ENCODE measurements at places on chromosomes 7 and 10. TPM values are rescaled to one million over a fixed set of nuclear protein-coding genes. Genes with fewer than 3 reads are reported as not detected.

GRCh38 chr7:135091717-135092116 lies 56.2 kb upstream of the TMEM140 start:
- H3K27me3 ChIP-seq = peaks cover 2% of the 10 kb centered on the region
- no peak overlapping the region for H3K27ac ChIP-seq
- no peak for DNase-seq
- H3K4me3 ChIP-seq = no peak overlapping the region

Gene KCNIP2
- total RNA-seq = 1.6 TPM

- DNase-seq = no peak
- no peak overlapping the region for H3K27ac ChIP-seq
- H3K4me3 ChIP-seq = no peak overlapping the region
- H3K27me3 ChIP-seq = no peaks in the 10 kb centered on the region
- H3K36me3 ChIP-seq = no peaks in the 10 kb centered on the region
- H3K4me1 ChIP-seq = no peaks in the 10 kb centered on the region
These were observed 643.4 kb downstream of the DNAJB9 start for GRCh38 chr7:109213081-109213480.

- H3K4me3 ChIP-seq = no peak overlapping the region
- H3K4me1 ChIP-seq = no peaks in the 10 kb centered on the region
- no peaks in the 10 kb centered on the region for H3K27me3 ChIP-seq
- no peaks in the 10 kb centered on the region for H3K36me3 ChIP-seq
These were observed 261.6 kb downstream of the TNS3 start for GRCh38 chr7:47320296-47320695.

Gene PRF1
- 32.4 TPM for total RNA-seq

DNA sequence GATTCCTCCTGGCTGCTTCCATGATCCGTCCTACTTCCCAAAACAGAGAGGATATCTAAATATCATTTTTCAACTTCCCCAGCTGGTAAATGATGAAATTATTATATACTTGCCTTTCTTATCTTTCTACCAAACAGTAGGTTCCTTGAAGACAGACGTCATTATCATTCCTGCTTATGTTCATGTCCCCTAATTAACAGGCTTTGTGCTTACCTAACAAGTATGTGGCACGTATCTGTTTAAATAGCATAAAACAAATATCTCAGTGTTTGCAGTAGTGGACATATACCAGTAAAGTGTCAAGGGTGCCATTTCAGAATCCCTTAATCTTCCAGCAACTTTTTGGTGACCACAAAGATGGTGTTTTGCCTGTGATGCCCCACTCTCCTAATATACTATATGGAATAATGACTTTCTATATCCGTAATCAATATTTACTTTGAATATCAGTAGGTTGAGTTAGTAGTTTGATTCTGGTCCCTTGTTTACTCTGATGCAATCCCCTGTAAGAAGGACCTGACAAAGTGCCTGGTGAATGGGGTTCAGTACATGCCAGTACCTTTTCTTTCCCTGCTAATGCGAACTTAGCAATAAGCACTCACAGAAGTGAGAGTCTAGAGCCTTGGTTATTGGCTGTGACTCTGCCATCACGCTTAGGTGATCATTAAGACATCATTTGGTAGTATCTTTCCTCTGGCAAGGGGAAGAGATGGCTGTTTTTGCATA lies 124.4 kb downstream of the ITIH5 start:
- H3K27ac ChIP-seq = no peak overlapping the region
- H3K36me3 ChIP-seq = no peaks in the 10 kb centered on the region
- no peak for DNase-seq
- H3K4me1 ChIP-seq = peaks cover 4% of the 10 kb centered on the region

DNA sequence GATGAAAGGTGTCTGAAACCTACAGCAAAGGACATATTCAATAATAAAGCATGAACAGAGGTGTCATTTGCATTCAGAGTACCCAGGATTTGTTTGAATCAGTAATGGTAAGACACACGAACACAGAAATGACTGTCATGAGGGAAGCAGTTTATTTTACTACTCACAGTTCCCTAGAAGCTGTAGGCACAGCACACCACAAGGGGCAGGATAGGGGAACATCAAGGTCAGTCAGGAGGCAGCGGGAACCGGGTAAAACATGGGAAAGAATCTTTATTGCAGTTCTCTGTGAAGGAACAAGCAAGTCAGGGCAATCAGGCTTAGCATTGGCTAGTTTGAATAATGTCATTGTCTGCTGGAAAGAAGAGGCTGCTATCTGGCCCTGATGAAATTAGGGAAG lies 70.2 kb upstream of the PDSS1 start:
- peaks cover 10% of the 10 kb centered on the region for H3K27me3 ChIP-seq
- no peaks in the 10 kb centered on the region for H3K36me3 ChIP-seq
- no peak overlapping the region for H3K27ac ChIP-seq
- no peaks in the 10 kb centered on the region for H3K4me1 ChIP-seq
- no peak overlapping the region for H3K4me3 ChIP-seq

Gene IL2RA
- 220 TPM for total RNA-seq

- no peaks in the 10 kb centered on the region for H3K36me3 ChIP-seq
- no peaks in the 10 kb centered on the region for H3K4me1 ChIP-seq
- no peak within 1 kb of the TSS for H3K4me3 ChIP-seq
- no peak for DNase-seq
These were observed at the start of gene AGR2 for GRCh38 chr7:16804674-16805439. Gene AGR2 (minus strand): TSS chr7:16804999. CDS start chr7:16801796, 3,203 bp downstream.

DNA sequence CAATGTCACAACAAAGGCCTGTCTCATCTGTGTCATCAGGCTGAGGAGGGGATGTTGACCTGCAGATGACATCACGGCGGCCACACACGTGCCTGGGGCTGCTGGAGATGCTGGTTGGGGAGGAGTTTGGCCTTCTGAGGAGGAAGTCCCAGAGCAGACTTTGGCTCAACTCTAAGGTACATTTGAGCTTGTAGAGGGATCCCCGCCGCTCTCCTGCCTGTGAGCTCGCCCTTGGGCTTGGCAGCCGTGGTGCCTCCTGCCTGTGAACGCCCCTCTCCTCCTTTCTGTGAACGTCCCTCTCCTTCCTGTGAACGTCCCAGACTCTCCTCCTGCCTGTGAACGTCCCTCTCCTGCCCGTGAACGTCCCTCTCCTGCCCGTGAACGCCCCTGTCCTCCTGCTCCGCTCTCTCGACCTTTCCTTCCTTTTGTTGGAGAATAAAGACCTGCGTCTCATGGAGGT lies 176.4 kb downstream of the DNAJB6 start:
- H3K4me1 ChIP-seq = no peaks in the 10 kb centered on the region
- DNase-seq = peak; percentile 13
- H3K27ac ChIP-seq = peak overlapping the region; percentile 53
- peak overlapping the region; percentile 57 for H3K4me3 ChIP-seq

GRCh38 chr10:62618576-62619412 lies 185.7 kb upstream of the ADO start:
- no peaks in the 10 kb centered on the region for H3K27me3 ChIP-seq
- H3K4me1 ChIP-seq = no peaks in the 10 kb centered on the region
- H3K27ac ChIP-seq = no peak overlapping the region
- DNase-seq = no peak
- no peak overlapping the region for H3K4me3 ChIP-seq

Gene SLC16A12
- not detected for total RNA-seq

Data from CD4-positive, CD25-positive, alpha-beta regulatory T cell (primary cell).